ENCODE measurements at places on chromosomes 12 and 14. TPM values are rescaled to one million over a fixed set of nuclear protein-coding genes. Genes with fewer than 3 reads are reported as not detected.
A peak's percentile ranks its signal among the peaks of the same experiment; 100 is the strongest.

GRCh38 chr12:49888461-49889151 is 15.1 kb downstream of the FAIM2 start:
- no peak for DNase-seq

DNA sequence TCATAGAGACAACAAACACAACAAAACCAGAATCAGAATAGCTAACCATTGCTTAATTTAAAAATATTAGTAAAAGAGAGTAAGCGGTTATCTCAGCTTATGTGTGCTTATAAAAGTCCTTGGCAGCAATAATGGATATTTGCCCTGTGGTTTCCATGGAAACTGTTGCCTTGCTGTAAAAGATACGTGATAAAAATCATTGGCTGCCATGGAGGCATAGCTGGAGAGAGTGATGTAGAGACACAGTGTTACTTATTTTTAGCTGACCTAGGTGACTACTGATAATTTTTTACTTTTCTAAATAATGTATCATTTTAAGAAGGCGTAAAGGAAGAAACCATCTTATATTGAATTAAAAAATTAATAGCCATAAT is 92.9 kb downstream of the ERC1 start:
- no peak for DNase-seq

GRCh38 chr14:91834571-91834970 is 32.8 kb downstream of the TC2N start:
- DNase-seq: no peak

DNA sequence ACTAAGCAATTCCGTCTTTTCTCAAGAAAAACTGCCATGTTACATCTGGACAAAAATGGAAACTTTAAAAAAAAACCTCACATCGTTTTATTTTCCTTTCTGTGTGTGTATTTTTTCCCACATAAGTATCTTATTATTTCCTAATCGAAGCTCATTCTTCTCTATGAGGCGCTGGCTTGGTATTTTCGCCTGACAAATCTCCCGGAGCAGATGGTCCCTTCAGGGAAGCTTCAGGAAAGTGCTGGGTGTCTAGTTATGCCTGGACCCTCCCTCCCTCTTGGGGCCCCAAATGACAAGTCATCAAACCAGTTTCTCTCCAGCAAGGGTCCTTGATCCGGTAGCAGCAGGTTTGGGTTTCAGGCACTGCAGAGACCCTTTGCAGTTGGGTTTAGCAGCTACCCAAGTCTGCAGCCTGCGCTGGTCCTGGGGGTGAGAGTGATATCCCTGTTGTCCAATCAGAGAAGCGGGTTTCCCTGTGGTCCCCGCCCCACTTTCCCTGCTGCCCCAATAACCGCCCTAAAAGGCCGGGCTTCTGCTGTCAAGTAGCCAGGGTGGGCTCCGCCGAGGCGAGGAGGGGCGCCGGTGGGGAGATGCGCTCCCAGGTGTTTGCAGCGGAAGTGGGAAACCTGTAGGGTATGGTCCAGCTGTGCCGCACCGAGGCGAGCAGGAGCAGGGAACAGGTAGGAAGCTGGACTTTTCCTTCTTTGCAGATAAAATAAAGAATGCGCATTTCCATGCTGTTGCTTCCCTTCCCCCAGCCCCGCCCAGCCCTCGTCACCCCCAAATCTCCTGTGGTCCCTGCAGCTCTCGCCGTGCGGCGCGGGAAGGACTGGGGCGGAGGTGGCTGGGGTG is at the start of gene CNTN1:
Gene CNTN1, plus strand, starts transcription at position 527 of the 852 bp plus-strand sequence.
- DNase-seq: peak; percentile 48

DNA sequence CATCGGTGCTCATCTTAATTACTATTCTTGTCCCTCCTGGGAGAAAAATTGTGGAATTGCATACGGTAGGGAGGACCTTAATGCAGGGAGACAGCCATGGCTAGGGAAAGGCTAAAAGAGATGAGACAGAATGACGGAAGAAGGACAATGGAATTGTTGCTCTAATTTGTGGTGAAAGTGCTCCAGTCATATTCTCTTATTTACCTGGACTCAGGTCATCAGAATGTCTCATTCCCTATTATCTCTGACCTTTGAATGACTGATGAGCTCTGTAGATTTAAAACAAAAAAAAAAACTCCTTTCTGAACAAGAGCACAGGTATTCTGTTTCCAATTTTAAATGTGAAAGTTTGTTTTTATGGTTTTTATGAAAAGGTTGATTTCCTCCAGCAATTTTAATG is 8.6 kb upstream of the EPS8 start:
- DNase-seq: no peak

GRCh38 chr12:26340649-26341048 is 145.3 kb downstream of the SSPN start:
- DNase-seq: no peak

DNA sequence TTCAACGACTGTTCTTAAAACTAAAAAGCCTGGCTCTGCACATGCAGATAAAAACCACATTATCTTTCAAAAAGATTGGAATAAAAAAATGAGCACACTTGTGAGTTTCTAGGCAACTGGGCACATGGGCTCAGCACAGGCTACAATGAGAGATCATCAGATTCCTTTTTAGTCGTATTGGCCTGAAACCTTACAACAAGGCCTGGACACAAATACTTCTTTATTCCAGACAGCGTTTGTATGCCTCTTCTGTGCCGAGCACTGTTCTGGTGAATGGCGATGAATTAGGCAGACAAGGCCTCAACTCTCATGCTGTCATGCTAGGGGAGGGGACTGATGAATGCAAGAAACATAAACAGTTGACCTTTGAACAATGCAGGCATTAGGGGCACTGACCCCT is 463.0 kb downstream of the AACS start:
- DNase-seq: no peak

- DNase-seq: no peak
Observed at GRCh38 chr14:24706351-24706750, 72.4 kb upstream of the GZMB start.

- DNase-seq: peak; percentile 84
Observed at GRCh38 chr12:13203034-13203922, 6.8 kb downstream of the EMP1 start.

DNA sequence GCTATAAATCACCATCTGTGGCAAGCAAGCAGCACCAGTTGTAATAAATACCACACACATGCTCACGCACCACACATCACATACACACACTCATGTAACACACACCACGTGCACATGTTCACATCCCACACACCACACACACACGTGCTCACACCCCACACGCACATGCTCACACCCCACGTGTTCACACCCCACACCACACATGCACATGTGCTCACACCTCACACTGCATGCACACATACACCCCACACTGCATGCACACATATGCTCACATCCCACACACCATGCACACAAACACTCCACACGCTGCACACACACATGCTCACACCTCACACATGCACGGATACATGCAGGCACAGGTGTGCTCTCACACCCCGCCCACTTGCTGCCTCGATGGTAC is 22.9 kb upstream of the ANKLE2 start:
- DNase-seq: no peak

DNA sequence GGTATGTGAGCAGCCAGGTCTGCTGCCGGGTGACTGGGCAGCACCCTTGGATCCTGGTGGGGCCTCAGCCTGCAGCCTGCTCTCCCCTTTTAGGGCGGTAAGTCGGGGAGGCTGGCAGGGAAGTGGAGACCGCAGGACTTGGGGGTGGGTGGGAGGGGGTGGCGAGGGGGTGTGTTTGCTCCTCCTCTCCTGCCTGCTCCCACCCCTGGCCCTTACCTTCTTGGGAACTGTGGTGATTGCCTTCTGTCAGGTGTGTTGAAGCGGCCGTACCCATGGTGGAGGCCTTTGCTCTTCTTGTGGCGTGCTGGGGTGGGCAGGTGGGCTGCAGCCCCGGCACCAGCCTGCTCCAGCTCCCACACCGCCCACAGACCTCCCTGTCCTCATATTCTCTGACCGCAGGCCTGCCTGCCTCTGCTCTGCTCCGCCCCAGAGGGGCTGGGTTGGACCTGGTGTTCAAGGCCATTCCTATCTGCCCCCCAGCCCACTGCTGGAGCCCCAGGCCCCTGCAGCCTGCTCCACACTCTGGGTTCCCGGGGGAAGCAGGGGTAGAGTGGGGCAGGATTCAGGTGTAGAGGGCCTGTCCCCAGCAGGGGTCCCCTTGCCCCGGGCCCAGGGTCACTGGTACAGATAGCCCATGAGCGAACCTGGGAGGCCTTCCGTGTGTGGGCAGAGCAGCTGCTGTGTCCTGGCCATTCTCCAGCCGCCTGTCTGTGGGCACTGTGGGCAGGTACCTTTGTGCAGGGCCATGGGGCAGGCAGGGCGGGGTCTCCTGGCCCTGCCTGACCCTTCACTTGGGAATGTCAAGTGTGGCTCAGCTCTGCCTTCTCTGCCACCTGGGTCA is 5.2 kb downstream of the TEDC1 start:
- peak; percentile 71 for DNase-seq

Gene IFNG-AS1
- not detected for polyA plus RNA-seq

Gene LRP1-AS
- polyA plus RNA-seq: not detected

Gene PRR13
- polyA plus RNA-seq: 224 TPM

Gene ESR2
- not detected for polyA plus RNA-seq
